Mesenteric fat pad (tissue), 1 donor: ENCODE measurements at places on chromosomes 7 and 10. TPM values are rescaled to one million over a fixed set of nuclear protein-coding genes. Genes with fewer than 3 reads are reported as not detected.

The HTRA1 gene
- 191 TPM for total RNA-seq

DNA sequence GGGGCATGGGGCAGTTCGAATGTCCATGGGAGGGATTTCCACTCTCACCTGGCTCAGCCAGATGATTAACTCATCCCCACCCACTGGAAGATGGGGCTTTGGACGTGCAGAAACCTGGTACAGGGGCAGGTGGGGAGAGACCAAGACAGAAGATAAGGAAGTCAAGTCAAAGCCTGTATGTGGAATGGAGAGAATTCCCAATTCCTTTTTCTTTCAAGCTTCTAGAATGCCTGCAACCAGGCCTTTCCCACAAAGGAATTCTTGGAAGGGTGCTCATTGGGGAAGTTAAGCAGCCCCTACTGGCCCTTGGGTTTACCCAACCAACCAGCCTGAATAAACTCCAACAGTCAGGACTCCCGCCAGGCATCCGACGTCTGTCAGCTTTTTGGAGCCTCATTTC lies 39.1 kb downstream of the CCM2 start:
- DNase-seq: no peak

The TMEM273 gene
- 17.9 TPM for total RNA-seq

The COL13A1 gene
- not detected for total RNA-seq

DNA sequence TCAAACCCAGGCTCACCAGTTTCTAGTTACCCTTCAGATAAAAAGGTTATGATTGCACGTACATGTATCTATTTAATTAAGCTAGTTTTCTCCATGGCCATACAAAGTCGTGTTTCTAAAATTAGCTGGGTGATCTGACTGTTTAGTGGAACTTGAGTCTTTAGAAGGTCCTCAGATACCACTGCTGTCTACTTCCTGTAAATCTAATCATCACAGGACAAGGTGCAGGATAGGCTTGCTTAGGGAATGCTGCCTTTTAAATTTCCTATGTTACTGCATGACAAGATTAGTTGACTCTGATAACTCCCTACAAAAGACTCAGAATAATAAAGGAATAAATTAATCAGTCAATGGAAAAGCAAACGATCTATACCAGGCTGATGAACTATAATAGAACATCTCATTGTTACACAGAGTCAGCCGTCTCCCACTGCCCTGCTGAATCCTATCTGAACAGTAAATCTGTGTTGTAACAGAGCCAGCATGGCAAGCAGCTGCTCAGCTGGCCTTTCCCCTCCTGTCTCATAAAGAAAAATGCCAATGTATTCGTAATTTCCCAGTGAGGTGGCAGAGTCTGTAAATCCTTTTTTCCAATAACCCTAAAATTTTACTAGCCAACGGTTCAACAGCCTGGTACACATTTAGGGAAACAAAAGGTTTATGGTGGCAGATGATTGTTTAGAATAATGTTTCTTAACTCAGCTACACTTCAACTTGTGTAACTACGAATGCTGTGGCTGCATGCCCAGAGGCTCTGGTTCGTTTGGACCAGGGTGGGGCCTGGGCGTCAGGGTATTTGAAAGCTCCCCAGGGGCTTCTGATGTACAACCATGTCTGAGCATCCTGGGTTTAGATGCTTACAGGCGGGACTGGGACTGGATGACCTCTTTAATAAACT lies 318.0 kb downstream of the PAXIP1 start:
- DNase-seq: no peak

The KCND2 gene
- total RNA-seq: 2.9 TPM
